Activated T-cell treated with anti-CD3 and anti-CD28 coated beads, Interleukin-2, amount 50 U/mL, for 72 hours (primary cell): ENCODE measurements at places on chromosomes 2 and 18.

- H3K36me3 ChIP-seq = no peaks in the 10 kb centered on the region
- no peak for DNase-seq
- H3K4me1 ChIP-seq = no peaks in the 10 kb centered on the region
- no peak overlapping the region for H3K27ac ChIP-seq
These were observed 370.6 kb upstream of the UBE2E3 start for GRCh38 chr2:180609626-180610340.

- DNase-seq = no peak
- H3K36me3 ChIP-seq = no peaks in the 10 kb centered on the region
- H3K27me3 ChIP-seq = peaks cover 22% of the 10 kb centered on the region
- H3K4me3 ChIP-seq = no peak overlapping the region
These were observed 161.3 kb downstream of the INSIG2 start for GRCh38 chr2:118249531-118249930.

DNA sequence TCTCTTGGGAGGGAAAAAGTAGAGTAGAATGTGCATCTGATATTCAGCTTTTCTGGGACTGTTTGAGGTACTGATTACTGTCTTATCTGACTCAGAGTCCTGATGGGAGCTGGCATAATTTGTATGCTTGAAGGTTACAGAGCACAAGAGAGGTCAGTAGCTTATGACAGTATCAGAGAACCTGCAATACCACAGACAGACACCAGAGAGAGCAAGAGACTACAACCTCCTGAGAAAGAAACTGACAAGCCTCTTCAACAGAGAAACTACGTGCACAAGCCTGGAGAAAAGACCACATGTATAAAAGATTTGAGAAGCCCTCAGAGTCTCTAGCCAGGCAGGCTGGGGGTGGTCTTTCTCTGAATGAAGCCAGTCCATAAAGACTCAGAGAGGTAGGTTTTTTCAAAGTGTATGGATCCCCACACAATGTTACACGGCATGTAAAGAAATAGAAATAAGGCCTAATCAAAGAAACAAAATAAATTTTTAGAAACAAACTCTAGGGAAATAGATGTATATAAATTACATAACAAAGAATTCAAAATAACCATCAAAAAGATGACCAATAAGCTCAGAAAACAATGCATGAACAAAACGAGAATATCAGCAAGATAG, 568.3 kb downstream of the LRRTM4 start:
- H3K27me3 ChIP-seq = no peaks in the 10 kb centered on the region
- no peak overlapping the region for H3K27ac ChIP-seq
- no peak for DNase-seq
- no peaks in the 10 kb centered on the region for H3K4me1 ChIP-seq

DNA sequence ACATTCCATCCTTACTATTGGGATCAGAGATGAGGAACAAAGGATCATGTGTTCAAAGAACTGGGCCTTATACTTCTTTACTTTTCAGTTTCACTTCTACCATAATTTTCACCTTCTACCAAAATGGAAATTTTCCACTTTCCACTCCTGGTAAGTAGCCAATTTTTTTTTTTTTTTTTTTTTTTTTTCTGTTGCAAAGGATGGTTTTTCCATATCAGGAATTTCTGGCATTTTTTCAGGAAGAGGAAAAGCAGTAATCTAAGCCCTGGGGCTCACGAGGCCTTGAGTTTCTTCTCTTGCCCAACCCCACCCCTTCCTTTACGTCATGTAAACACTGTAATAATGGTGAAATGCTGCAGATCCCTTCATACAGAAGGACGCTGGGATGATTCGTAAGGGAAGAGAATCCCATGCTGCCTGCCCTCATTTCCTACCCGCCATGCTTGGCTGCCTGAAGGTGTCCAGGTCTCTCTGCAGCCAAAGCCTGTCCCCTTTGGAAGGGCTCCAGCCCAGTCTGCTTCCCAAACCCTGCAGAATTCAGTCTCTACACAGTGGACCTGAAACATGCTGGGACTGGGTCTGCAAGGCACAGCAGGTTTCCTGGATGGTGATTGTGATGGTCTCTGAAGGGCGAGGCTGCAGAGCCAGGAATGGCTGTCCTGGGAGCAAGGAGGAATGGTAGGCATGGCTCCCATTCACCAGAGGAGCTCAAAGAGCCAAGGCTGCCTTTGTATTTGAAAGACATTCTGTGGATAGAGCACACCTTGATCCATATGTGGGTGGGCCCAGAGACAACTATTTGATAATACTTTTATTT, 57.0 kb downstream of the EFR3B start:
- H3K27me3 ChIP-seq = no peaks in the 10 kb centered on the region
- DNase-seq = no peak
- no peak overlapping the region for H3K27ac ChIP-seq
- peaks cover 8% of the 10 kb centered on the region for H3K36me3 ChIP-seq

GRCh38 chr2:29496198-29496597, 381.0 kb downstream of the CLIP4 start:
- peaks cover 7% of the 10 kb centered on the region for H3K27me3 ChIP-seq
- DNase-seq = no peak
- H3K4me3 ChIP-seq = no peak overlapping the region
- no peaks in the 10 kb centered on the region for H3K36me3 ChIP-seq
- no peaks in the 10 kb centered on the region for H3K4me1 ChIP-seq
- H3K27ac ChIP-seq = no peak overlapping the region
